ENCODE measurements at places on chromosomes 12 and 14.

- DNase-seq, result no peak
Measured at GRCh38 chr14:77302926-77303325, 17.8 kb downstream of the POMT2 start.

- no peak for DNase-seq
Measured at GRCh38 chr12:91432089-91432488, 249.5 kb upstream of the DCN start.

DNA sequence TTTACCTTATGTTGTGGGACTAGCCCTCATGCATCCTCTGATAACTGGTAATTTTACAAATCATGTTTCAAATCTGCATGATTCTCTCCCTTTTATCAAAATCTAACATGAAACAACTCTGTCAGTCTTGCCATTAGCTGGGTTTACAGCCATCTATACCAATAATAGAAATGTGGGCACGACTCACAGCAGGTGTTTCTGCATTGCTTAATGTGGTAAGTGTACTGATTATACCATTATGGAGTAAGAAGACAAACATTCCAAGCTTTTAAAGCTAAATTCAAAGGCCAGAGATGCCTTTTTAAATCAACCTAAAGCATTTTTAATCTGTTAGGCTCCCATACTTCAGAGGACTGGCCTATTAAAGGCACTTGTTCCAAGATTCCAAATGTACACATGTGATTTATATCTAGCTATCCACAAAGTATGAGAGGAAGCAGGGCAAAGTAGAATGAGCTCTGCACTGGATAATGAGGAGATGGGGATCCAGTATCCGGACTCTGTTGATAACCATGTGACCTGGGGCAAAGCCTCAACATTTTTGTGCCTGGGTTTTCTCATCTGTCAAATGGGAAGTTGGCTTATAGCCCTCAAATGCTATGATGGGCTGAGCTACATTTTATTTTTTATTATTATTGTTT is 52.3 kb upstream of the FUT8 start:
- no peak for DNase-seq

DNA sequence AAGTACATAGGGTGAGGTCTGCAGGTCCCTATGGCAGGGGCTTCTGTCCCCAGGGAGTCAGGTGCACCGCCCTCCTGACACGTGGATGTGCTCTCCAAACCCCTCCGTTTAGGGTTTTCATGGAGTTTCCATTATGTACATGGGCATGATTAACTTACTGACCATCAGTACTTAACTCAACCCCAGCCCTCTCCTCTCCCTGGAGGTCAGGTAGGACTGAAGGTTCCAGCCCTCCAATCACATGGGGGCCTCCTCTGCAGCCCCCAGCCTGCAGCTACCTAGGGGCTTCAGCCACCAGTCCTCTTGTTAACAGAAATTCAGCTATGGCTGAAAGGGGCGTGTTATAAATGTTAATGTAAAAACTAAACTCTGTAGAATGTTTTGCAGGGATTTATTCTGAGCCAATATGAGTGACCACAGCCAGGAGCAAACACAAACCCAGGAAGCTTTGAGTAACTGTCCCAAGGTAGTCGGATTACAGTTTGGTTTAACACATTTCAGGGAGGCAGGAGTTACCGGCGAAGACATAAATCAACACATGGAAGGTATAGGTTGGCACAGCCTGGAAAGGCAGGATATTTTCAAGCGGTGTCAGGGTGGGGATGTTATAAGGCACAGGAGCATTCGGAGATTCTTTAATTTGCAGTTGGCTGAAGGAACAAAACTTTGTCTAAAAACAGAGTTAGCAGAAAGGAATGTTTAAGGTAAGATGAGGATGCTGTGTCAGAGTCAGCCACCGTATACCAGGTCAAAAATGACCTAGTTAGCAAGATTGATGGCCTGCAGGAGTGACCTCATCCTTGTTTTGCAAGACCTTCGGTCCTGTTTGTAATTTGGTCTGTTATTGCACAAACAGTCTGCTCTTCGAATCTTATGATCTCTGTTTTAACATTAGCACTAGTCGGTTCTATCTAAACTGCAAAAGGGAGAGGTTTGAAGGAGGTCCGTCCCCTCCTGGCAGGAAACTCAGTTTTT is 75.2 kb downstream of the TNFAIP2 start:
- no peak for DNase-seq

- no peak for DNase-seq
Measured at GRCh38 chr12:131111446-131111845, 157.7 kb downstream of the ADGRD1 start.

GRCh38 chr14:75297411-75298040 is 18.9 kb downstream of the FOS start:
- DNase-seq, result no peak

DNA sequence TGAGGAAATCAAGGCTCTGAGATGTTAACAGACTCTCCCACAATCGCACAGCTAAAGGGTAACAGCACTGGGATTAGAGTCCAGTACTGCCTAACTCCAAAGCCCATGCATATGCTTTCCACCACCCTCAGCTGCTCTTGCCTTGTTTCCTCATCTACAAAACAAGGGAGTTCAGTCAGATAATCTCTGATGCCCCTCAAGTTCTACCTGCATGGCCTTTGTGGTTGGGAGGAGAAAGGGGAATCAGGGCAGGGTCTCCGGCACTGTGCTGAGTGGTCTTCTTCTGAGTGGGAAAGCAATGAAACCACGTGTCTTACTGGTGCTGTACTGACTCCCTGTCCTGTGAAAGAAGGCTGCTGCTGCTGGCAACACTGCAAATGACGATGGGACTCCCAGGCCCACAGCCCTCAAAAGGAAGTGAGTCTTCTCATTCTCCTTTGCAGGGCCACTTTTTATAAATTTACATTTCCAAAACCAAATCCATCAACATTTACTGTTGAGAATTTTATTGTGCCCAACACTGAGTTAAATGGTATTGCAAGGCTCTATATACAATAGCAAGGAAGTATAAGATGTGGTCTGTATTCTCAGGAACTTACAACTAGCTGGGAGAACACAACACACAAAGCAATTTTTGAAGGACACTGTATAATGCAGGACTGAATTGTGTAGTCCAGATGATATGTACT is 19.7 kb upstream of the DUSP16 start:
- no peak for DNase-seq

DNA sequence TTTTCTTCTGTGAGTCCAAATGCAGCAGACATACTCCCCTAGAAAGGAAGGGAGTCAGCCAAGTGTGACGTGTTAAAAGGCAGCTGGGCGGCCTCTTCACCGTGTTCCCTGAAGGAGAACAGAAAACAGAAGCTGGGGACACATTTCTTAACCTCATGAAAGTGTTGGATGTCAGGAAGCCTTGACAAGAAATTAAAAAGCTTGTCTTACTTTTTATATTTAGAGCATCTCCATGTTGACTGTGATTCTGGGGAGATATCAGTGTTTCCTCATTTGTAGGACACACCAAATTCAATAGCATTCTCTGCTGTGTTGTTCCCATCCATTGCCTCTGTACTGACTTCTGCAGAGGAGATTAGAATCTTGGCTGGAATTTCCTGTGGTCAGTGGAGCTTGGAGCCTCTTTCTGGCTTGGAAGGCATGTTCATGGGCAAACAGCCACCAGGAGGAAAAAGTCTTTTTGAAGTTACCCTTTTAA is 93.7 kb downstream of the RMST start:
- no peak for DNase-seq

DNA sequence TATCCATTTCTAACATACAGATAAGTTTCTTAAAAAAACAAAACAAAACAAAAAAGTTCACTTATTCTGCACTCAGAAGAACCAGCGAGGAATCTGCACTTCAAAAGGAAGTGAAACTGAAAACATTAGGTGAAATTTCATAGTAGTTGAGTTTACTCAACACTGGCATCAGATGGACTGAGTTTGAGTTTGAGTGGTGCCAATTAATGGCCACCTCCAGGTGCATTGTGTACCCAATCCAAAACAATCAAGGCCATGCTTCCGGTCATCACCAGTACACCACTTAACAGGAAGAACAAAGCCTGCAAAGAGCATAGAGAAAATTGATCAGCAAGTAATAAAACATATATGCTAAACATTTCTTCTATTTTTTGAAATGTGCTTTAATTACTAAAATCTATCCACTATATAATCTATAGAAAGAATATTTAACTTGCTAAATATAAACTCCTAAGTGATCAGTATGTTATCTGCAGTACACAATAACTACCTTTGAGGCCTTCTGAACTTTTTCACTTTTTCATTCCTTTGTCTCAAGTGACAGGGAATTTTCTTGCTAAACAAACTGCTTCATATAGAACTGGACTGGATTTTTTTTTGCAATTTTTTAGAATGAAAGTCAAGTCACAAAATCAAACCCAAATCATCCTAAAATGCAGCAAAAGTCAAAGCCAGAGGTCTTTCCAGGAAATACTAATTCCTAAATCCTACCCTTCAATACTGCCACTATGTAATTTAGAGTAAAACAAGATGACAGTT is 11.5 kb downstream of the SLC38A2 start:
- no peak for DNase-seq

- no peak for DNase-seq
Measured at GRCh38 chr12:57579011-57579410, 12.0 kb upstream of the PIP4K2C start.

GRCh38 chr12:52519826-52520662 is at the start of gene KRT5:
KRT5 (minus strand) TSS chr12:52520394; CDS start chr12:52520296, 98 bp downstream.
- no peak for DNase-seq

DNA sequence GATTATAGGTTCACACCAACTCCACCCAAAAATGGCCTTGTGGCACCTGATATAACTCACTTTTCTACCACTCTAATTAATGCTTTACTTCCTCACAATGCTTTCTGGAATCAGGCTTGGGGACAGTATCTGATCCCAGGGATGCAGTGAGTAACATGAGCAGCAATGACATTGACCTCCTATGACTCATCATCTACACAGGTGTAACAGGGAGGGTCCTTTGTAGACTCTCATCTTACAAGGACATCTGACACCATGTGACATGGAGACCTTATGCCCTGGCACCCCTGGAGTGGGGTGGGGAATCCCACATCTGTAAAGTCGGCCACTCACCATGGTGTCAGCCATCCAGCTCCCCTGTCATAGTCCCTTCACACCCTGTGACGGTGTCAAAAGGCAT is 586.4 kb downstream of the MED13L start:
- DNase-seq, result no peak

DNA sequence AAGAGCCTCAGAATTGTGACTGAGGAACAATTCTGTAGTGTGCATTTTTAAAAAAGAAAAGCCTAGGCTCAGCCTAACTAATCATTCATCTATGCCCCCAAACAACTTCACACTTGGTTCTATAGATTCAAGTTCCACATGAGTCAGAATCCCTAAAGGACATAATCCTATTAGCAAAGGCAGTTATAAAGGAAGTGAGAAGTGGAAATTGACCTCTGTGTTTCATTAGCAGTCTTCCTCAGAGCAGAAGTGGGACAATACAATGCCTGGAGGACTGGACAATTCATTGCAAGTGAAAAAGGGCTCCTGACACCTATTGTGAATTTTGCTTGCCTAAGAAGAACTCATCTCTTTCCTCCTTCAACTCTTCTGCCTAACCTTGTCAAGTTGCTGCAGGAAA is 222.3 kb downstream of the PTPRO start:
- no peak for DNase-seq

- DNase-seq, result no peak
Measured at GRCh38 chr14:33835261-33835655, 115.6 kb downstream of the EGLN3 start.

DNA sequence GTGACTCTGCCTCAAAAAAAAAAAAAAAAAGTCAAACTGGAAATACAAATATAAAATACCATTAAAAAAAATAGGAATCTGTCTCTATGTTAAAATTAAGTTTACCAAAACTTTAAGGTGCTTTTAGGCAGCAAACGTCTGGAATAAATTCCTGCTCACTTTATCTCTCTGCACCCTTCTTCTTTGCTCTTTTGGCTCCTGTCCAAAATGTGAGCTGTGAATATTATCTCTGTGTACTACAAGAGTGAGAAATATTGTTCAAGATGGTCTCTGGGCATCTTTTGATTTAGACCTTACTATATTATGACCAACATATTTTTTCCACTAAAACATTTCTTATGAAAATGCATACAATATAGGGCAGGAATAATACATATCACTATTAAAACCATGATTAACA is 63.7 kb downstream of the PUS7L start:
- no peak for DNase-seq

DNA sequence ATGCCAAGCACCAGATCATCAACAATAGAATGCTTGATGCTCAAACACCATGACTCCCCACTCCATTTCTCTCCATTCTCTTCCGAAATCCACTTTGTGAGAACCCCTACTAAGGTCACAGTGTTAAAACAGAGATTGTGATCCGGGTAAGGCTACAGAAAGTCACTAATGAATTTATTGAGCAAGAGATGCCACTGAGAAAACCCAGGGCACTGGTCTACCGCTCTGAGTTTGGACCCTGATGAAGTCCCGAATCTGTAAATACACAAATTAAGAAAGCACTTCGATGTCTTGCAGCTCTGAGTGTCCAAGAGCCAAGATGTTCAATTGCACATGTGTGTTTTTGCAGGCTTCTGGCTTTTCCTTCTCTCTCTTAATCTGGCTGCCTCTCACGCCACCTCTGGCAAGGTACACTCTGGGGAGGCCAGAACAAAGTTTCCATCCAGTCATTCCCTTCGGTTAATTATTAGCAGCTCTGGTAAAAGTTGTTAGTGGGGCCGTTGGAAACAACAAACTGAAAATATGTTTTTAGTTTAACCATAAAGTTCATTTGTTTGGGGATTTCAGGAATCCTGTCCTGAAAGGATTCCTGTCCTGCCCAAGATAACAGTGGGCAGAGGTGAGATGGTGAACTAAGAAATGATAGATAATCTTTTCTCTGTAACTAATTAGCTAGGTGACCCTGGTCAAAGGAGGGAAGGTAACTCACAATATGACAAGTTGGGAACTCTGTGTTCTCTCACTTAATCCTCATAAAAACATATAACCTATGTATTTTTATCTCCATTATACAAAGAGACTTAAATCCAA is 75.4 kb downstream of the BTG1 start:
- no peak for DNase-seq

GRCh38 chr12:92595663-92596062 is 107.1 kb upstream of the PLEKHG7 start:
- DNase-seq, result no peak

- no peak for DNase-seq
Measured at GRCh38 chr12:73656375-73656774, 881.3 kb upstream of the ATXN7L3B start.

DNA sequence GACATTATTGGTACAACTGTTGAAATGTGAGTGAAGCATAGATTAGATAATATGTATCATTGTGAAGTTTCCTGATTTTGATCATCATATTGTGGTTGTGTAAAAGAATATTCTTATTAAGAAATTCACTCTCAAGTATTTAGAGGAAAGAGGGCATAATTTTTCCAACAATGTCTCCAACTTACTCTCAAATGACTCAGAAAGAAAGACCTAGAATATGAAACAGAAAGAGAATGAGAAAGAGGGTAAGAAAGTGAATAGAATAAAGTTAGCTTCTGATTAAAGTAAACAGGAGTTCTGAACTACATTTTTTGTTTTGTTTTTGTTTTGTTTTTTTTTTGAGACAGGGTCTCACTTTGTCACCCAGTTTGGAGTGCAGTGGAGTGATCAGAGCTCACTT is 123.0 kb downstream of the CPNE8 start:
- no peak for DNase-seq

GRCh38 chr12:111076611-111077451 is 156.5 kb upstream of the MYL2 start:
- DNase-seq, result no peak
